ENCODE measurements at places on chromosomes 5 and 9.

- no peak for DNase-seq
Measured at GRCh38 chr9:122393284-122393983, 22.6 kb downstream of the PTGS1 start.

- DNase-seq = no peak
Measured at GRCh38 chr9:73183428-73183827, 31.8 kb downstream of the ANXA1 start.

DNA sequence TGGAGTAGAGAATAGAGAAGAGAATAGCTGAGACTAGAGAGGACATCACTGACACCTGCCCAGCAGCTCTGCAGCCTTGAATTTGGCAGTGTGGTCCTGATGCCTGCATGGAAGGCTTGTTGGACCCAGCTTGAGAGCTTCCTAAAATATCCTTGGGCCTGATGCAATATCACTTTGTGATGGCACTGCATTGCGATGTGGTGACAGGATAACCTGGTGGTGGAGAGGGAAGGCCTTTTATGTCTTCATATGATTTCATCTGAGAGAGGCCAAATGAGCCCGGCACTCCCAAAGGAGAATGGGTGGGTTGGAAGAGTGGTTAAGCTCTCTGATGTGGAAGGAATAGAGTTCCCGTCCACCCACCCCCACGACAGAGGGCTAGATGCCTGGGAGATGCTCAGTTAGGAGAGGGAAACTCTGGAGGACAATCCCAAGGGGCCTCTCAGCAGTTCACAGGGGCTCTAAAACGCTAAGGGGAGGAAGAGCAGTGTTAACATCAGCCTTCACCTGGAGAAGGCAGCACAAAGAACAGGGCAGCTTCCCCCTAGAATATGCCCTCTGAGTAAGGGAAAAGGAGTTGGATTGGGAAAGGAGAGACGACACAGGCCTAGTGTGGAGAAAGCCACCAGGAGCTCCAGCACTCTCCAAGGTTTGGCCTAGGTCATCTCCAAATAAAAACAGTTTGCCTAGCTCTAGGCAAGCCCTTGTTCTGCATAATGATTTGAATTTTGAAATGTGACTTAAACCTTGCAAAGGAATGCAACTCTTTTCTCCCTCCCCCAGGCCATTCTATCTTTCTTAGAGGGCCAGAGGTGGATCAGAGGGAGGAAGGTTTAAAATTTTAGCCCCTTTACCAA is 99.8 kb upstream of the SSBP2 start:
- no peak for DNase-seq

- DNase-seq = peak; percentile 21
Measured at GRCh38 chr9:133737774-133738639, at the start of gene SARDH. Gene SARDH (minus strand): TSS chr9:133738352. CDS start chr9:133734173, 4,179 bp downstream.

GRCh38 chr5:143738417-143739401 is 73.3 kb upstream of the HMHB1 start:
- DNase-seq = no peak

- DNase-seq = no peak
Measured at GRCh38 chr5:96734871-96735325, 72.7 kb downstream of the CAST start.

DNA sequence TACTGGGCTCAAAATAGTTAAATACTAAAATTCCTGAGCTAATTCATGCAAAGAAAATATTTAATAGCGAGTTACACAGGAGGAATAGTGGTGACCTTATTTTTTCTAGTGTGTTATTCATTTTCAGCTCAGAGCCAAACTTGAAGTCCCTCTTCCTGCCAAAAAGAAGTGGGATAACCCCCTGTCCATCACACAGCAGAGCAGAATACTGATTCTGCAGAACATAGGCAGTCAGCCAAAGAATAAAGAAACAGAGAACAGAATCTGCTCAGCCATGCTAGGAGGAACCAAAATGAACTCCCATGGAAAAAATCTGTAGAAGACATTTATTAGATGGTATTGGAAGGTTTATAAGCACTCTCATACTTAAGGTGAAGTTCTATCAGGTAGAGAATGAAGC is 49.4 kb upstream of the GRIN3A start:
- DNase-seq = no peak

DNA sequence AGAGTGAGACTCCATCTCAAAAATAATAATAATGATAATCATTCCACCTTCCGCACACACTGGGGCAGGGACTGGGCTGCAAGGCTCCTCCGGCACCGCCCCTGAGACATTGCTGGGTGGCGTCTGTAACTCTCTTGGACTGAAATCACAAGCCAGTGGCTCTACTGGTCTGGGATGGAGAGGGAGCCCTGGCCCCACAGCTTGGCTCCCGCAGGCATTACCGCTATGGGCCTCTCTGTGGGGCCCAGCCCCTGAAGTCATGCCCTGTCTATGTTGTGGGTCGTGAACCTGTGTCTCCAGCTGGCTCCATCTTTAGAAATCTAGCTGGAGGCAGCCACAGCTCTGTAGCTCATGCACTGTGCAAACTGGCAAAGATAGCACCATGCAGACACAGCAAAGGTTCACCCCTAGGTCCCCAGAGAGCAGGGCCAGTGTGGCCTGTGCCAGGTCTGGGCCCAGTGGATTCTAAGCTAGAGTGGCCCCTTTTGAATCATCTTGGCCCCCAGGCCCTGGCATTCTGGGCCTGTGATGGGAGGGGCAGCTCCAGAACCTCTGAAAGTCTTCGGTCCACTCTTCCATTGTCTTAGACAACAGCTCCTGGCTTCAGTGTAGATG is 36.1 kb upstream of the COL5A1 start:
- no peak for DNase-seq
